Thymus (tissue), 14 donors: ENCODE measurements at places on chromosomes 2 and 18. TPM values are rescaled to one million over a fixed set of nuclear protein-coding genes. Genes with fewer than 3 reads are reported as not detected.

DNA sequence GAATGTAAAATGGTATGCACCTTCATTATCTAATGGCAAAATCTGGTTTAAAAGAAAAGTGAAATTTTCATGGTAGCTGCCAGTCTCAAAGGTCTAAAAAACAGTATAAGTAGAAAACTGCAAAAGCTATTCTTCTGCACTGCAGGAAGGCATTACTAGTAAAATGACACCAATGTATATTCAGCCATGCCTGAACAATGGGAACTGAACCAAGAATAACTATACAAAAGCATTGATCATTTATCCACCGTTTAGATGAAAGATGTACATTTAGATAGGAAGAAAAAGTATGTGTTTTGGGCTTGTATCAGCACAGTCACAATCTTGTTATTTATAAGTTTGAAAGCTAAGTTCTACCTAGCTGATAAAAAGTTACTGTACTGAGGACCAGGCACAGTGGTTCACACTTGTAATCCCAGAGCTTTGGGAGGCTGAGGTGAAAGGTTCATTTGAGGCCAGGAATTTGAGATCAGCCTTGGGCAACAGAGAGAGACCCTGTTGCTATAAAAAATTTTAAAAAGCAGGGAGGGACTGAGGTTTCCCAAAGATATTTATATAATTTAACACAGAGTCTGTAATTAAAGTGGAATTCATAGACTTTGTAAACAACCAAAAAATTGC, 163.1 kb upstream of the WDSUB1 start:
- no peaks in the 10 kb centered on the region for H3K4me1 ChIP-seq
- no peaks in the 10 kb centered on the region for H3K36me3 ChIP-seq
- H3K27ac ChIP-seq = no peak overlapping the region
- no peak overlapping the region for H3K4me3 ChIP-seq
- DNase-seq = no peak
- H3K27me3 ChIP-seq = no peaks in the 10 kb centered on the region

Gene PRKAG3
- 0.07 TPM for polyA plus RNA-seq

Gene POTEI
- 0.14 TPM for polyA plus RNA-seq

- no peak for DNase-seq
- H3K4me1 ChIP-seq = peaks cover 2% of the 10 kb centered on the region
- H3K27ac ChIP-seq = no peak overlapping the region
- H3K4me3 ChIP-seq = no peak overlapping the region
Observed at GRCh38 chr2:42050703-42051542, 3.1 kb downstream of the PKDCC start.

DNA sequence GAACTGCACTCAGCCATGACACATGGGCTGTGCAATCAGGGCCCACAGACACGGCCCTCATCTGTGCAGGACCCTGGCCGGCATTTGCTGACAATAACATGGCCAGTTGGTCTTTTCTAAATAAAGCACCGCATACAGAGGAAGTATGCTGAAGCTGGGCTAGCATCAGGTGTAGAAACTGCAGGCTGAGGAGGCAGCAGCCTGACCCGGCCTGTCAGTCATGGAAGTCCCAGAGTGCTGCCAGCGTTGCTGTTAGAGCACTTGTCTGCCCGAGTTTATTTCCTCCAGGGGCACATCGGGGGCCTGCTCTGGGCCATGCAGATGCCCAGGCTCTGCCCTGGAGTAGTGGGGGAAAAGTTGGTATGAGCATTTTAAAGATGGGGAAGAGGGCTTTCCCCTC, 4.1 kb upstream of the PTPN18 start:
- H3K4me1 ChIP-seq = peaks cover 6% of the 10 kb centered on the region
- DNase-seq = no peak
- peaks cover 26% of the 10 kb centered on the region for H3K27me3 ChIP-seq
- H3K27ac ChIP-seq = no peak overlapping the region
- no peak overlapping the region for H3K4me3 ChIP-seq

DNA sequence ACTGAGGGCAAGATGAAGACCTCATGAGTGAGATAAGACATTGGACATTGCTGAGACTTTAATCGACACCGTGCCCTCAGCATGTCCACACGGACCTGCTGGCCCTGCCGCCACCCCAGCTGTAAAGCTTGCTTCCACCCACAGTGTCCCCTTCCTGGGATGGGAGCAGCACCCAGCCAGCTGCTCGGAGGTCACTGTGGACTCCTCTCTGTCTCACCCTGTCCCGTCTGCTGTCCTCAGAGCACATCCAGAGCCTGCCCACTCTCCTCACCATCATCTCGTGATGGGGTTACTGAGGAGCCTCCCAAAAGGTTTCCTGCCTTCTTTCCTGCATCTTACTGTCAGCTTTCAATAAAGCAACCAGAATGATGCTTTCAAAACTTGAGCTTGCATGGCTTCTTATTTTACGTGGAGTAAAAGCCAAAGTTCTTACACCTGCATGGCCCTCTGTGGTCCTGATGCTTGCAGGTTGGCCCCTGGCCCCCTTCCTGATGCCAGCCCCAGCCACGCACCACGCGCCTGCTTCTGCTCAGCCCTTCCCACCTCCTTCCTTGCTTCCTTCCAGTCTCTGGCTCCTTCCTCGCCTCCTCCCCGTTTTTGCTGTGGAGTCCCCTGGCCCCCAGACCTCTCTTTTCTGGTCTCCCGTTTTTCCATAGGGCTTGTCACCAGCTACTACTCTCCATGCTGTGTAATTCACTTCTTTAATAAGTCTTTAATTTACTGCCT, 67.0 kb downstream of the DGKD start:
- no peak for DNase-seq
- H3K36me3 ChIP-seq = peaks cover 2% of the 10 kb centered on the region
- no peak overlapping the region for H3K27ac ChIP-seq
- no peak overlapping the region for H3K4me3 ChIP-seq

- no peaks in the 10 kb centered on the region for H3K4me1 ChIP-seq
- no peak for DNase-seq
- H3K4me3 ChIP-seq = no peak overlapping the region
- no peak overlapping the region for H3K27ac ChIP-seq
- H3K27me3 ChIP-seq = no peaks in the 10 kb centered on the region
Observed at GRCh38 chr18:44716697-44717163, 36.0 kb downstream of the SETBP1 start.

Gene CXXC1
- 113 TPM for polyA plus RNA-seq

- no peak overlapping the region for H3K27ac ChIP-seq
- no peaks in the 10 kb centered on the region for H3K27me3 ChIP-seq
- no peaks in the 10 kb centered on the region for H3K4me1 ChIP-seq
- H3K4me3 ChIP-seq = no peak overlapping the region
- peaks cover 12% of the 10 kb centered on the region for H3K36me3 ChIP-seq
- no peak for DNase-seq
Observed at GRCh38 chr2:230742781-230743180, 30.1 kb downstream of the CAB39 start.

DNA sequence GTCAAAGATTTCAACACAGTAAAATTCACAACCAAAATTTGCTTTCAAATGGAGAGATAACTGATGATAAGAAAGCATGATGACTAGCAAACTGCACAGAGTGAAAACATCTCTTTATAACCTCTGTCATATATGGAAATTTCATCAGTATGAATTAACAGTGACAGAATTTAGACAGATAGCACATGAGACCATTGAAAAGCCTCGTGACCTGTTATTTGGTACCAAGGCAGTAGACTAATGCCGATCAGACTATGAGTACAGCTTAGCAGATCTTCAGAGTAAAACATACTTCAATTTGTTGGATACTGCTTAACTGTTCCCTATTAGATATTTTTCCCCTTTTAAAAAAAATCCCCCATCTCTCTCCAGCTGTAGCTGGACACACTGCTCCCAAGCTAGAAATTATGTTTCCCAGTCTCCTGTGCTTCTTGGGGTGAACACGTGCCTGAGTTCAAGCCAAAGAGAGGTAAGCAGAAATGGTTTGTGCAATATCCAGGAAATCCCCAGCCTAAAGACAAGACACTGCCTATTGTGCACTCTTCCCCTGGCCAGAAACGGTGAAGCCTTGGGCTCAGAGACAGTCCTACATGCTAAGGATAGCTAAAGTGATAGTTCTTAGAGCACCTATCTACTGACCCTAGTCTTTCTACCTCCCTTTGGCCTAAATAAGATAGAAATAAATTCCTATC, 256.1 kb downstream of the NCKAP5 start:
- no peaks in the 10 kb centered on the region for H3K27me3 ChIP-seq
- no peaks in the 10 kb centered on the region for H3K36me3 ChIP-seq
- DNase-seq = no peak
- H3K27ac ChIP-seq = no peak overlapping the region

Gene IDH1
- 51.3 TPM for polyA plus RNA-seq

Gene DLX1
- polyA plus RNA-seq = 0.23 TPM

DNA sequence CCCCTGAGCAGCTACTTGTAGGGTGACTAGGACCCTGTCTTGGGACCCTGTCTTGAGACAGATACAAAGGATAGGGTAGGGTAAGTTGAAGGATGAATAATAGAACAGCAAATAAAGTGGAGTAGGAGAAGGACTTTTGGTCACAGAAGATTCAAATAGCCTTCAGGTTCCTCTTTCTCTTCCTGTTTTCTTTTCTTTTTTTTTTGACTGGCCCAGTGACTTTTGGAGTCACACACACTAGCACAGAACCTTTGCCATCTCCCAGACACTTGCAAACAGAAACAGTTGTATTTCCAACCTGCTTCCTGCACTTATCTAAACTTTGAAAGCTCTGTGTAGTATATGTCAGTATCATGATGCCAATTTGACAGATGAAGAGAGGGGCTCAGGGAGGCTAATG, 108.2 kb downstream of the TDRD15 start:
- no peak overlapping the region for H3K27ac ChIP-seq
- no peaks in the 10 kb centered on the region for H3K36me3 ChIP-seq
- H3K4me3 ChIP-seq = no peak overlapping the region
- no peak for DNase-seq
- H3K4me1 ChIP-seq = no peaks in the 10 kb centered on the region
- no peaks in the 10 kb centered on the region for H3K27me3 ChIP-seq

GRCh38 chr2:190668892-190669291, 20.0 kb downstream of the NAB1 start:
- peaks cover 42% of the 10 kb centered on the region for H3K36me3 ChIP-seq
- no peaks in the 10 kb centered on the region for H3K27me3 ChIP-seq
- no peak for DNase-seq
- no peaks in the 10 kb centered on the region for H3K4me1 ChIP-seq
- H3K27ac ChIP-seq = no peak overlapping the region
- H3K4me3 ChIP-seq = no peak overlapping the region

Gene CACNB4
- 3.0 TPM for polyA plus RNA-seq
